Left ventricle myocardium inferior (tissue), 1 donor: ENCODE measurements at places on chromosomes 12 and 14. TPM values are rescaled to one million over a fixed set of nuclear protein-coding genes. Genes with fewer than 3 reads are reported as not detected.

Gene OAS3
- 5.4 TPM for total RNA-seq

- no peak for DNase-seq
Observed at GRCh38 chr14:80570930-80571298, 359.6 kb upstream of the DIO2 start.

Gene ARF6
- total RNA-seq = 24.4 TPM

GRCh38 chr12:89481213-89481914 is 43.2 kb downstream of the GALNT4 start:
- DNase-seq = no peak

DNA sequence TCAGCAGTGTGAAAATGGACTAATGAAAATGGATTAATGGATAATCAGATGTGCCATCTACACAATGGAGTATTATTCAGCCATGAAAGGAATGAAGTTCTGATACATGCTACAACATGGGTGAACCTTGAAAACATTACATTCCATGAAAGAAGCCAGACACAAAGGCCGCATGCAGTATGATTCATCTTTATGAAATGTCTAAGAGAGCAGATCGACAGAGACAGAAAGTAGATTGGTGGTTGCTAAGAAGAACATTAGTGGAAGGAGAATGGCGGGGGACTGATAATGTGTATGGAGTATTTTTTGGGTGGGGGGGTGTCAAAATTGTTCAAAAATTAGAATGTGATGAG is 47.3 kb downstream of the PRKAB1 start:
- DNase-seq = no peak

Gene RBM19
- total RNA-seq = 18.9 TPM

Gene TMEM119
- total RNA-seq = 1.3 TPM

GRCh38 chr12:48927261-48927660 is 2.0 kb upstream of the FKBP11 start:
- DNase-seq = no peak

Gene GALNT9
- total RNA-seq = not detected

Gene NCKAP5L
- total RNA-seq = 25.5 TPM

Gene INHBC
- not detected for total RNA-seq

GRCh38 chr12:30323008-30323407 is 372.7 kb downstream of the IPO8 start:
- DNase-seq = no peak

- DNase-seq = no peak
Observed at GRCh38 chr14:96564389-96564788, 62.2 kb downstream of the PAPOLA start.

DNA sequence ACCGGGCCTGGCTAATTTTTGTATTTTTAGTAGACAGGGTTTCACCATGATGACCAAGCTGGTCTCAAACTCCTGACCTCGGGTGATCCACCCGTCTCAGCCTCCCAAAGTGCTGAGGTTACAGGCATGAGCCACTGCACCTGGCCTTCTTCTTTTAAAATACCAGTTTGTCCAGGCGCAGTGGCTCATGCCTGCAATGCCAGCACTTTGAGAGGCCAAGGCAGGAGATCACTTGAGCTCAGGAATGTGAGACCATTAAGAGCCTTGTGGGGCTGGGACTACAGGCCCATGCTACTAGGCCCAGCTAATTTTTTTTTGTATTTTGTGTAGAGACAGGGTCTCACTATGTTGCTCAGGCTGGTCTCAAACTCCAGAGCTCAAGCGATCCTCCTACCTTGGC is 8.1 kb upstream of the PEBP1 start:
- DNase-seq = no peak

- DNase-seq = no peak
Observed at GRCh38 chr12:50841716-50842531, 802 bp upstream of the TMPRSS12 start.

Gene KRT6C
- not detected for total RNA-seq

- DNase-seq = no peak
Observed at GRCh38 chr12:77916276-77916675, 85.6 kb downstream of the NAV3 start.

GRCh38 chr12:65823513-65824375 is 539 bp upstream of the HMGA2 start:
- no peak for DNase-seq

DNA sequence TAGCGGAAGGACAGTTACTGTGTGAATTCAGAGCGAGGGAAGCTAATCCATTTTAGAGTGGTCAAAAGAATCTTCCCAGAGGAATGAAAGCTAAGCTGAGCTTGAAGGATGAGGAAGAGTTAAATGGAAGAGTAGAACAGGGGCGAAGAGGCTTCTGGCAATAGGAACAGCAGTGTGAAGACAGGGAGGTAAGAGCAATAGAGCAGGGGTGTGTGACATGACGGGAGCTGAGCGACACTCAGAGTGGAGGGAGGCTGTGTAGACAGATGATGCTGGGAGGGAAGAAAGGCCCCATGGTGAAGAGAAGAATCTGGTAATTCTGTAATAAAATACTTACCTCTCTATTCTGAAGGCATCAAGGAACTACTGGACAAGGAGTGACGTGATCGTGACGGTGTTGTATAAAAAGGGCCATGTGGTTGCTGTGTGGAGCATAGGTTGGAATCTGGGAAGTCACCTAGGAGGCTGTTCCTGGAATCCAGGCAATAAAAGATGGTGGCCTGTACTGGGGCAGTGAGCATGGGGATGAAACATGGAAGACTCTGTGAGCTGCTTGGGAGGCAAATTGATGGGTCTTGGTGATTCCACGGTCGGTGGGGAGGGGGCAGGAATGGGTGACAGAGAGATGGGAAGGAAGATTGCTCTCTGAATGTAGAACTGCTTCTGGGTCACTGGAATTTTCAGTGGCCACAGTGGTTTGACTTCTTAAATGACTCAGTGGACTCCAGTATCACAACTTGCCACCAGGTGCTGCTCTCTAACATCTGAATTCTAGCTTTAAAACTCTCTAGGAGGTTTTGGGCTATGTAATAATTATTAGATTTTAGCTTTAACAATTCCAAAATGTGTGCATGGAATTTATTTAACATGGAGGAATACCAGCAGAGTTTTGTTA is 164.1 kb downstream of the ATP23 start:
- no peak for DNase-seq

Gene A2ML1
- total RNA-seq = not detected

DNA sequence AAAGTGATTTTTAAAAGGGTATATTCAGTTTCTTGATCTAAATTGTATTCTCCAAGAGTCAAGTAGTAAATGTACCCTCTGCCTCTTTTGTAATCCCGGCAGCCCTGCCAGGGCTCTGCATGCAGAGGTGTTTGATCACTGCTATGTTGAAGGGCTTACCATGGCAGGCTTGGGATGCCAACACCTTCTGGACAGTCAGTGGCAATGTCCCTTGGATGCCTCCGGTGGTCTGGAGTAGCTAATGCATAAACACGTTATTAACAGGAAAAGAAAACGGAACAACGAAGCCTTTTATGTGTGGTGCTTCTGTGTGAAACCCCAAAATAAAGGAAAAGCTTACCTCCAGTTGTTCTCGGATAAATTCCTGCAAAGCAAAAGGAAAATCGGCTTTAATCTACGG is 19.9 kb downstream of the EIF2B2 start:
- DNase-seq = peak; percentile 67

GRCh38 chr12:68530965-68531364 is 79.7 kb upstream of the RAP1B start:
- DNase-seq = no peak

DNA sequence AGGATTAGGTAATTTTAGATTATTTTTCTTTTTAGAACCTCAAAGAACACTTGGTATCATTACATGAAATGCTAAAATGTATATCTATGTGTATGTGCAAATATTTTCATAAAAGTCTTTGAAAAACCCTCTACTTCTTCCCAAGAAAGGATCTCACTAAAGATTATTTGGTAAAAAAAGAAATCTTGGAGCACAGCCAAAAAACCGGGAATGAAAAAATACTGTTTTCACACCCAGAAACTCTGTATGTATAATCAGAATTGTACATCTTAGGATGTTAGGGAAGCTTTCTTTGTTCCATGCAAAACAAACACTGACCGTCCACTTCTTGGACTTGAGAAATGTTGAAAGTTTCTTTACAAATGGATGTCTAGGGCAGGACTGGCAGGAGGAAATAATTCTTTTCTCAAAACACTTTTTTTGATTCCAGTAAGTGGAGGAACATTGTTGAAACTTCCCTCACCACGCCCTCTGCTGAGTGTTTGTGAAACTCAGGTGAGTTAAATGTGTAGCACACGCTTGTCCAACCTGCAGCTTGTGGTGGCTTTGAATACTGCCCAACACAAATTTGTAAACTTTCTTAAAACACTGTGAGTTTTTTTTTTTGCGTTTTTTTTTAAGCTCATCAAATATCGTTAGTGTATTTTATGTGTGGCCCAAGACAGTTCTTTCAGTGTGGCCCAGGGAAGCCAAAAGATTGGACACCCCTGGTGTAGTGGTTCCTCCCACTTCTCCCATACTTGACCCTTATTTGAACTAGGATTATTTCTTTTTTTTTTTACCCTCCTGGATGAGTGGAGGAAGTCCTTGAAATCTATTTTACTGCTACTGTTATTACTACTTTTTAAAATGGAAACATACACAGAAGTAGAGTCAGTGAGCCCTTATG is 26.6 kb downstream of the FBXO34 start:
- no peak for DNase-seq

GRCh38 chr14:37948266-37948665 is 259.4 kb upstream of the SSTR1 start:
- no peak for DNase-seq

Gene TOMM20L
- total RNA-seq = not detected

- DNase-seq = no peak
Observed at GRCh38 chr12:28681980-28682379, 467.1 kb upstream of the FAR2 start.

DNA sequence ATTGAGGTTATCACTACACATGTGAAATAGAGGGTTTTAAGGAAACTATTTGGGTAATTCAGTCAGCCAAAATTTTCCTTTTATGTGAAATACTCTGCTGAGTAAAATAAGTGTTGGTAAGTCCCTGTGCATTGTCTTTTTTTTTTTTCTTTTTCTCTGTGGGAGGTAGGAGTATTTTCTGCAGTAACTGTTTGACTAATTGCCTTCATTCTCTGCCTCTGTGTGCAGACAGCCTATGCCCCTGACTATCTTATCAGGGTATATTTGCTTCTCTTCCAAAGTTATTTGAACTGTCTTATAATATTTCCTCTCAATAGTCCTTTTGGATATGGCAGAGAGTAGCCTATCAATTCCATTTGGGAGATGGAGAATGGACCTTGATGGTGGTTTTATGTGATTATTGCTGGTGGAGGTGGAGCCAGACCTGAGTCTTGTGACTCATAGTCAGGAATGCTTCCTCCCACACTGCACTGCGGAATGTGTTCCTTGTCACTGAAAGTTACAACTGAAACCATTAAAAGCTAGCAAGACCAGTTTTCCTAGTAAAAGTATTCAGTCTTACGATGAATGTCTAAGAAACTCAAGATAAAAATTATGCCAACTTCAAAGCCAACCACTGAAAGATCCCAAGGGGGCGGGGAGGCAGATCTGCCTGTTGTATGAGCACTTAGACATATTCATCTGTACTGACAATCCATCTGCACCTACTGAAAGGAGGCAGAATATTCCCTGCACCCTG is 40.9 kb upstream of the STXBP6 start:
- no peak for DNase-seq

DNA sequence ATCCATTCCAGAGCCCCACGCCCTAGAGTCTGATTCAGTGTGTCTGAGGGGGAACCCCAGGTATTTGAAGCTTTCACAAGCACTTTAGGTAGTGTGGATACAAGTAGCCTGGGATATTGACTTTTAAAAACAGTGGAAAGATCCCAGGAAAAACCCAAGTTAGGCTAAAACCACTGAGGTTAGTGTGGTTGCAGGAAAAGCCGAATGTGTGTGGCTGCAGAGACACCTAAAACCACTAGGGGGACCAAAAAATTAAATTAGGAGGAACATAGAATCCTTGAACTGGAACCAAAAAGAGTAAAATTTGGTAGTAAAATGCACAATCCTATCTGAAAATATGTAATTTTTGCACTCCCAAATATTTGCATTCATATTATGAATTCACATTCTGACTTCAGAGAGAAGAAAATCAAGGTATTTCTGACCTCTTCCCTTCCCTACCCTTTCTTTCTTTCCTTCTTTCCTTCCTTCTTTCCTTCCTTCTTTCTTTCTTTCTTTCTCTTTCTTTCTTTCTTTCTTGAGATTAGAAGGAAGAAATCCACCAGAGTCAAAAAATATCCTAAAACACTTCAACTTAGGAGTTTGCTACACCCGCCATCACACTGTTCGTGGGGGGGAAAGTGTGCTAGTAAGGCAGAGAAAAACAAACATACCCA is 37.8 kb downstream of the SLCO1A2 start:
- DNase-seq = no peak

DNA sequence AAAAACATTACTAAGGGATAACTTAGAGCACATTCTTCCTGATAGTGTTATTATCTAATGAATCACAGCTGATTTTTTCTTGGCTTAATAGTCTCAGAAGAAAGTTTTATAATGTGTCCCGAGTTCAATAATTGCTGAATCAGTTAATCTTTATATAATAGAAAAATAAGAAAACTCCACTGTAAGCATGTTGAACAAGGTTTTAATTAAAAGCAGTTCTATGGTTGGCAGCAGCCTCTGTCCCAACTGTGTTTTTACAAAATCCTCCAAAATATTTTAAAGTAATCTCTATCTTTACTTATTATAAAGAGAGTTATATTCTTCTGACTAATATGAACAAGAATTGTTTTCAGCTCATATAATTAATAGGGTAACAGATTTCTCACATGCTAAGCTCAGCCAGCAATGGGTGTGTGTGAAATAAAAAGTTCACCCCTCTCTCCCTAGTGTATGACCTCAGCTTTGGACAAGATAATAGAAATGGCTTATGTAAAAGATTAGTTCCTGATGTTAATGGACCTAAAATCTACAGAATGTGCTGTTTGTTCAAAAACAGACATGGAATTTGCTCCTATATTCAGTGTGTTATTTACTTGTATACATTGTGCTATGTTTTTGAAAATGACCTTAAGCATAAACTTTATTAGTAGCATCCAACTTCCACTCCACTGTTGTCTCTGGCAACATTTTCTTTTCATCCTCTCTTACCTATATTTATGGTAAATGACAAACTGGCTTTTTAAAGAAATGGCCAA is 67.1 kb upstream of the DCN start:
- DNase-seq = no peak

DNA sequence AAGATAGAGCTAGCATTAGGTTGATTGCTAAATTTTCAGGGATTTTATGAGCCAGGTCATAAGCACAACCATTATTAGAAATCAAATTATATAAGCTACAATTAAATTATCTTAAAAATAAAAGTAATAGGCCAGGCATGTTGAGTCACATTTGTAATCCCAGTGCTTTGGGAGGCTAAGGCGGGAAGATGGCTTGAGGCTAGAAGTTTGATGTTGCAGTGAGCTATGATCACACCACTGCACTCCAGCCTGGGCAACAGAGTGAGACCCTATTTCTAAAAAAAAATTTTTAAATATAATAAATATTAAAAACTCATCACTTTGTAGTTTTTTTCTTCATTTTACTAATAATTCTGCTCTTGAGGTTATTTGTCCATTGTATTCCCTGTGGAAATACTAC is 1.9 kb upstream of the LIMA1 start:
- no peak for DNase-seq

Gene KRT80
- not detected for total RNA-seq

DNA sequence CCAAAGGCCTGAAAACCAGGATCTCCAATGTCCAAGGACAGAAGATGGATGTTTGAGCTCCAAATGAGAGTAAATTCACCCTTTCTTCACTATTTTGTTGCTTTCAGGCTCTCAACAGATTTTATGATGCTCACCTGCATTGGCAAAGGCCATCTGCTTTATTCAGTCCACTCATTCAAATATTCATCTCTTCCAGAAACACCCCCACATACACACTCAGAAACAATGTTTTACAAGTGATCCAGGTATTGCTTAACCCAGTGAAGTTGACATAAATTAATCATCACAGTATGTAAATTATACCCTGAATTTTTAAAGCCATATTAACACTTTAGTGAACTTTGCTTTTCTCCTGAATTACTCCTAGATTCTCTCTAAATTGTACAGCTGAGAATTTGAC is 63.3 kb downstream of the DUSP6 start:
- no peak for DNase-seq
